ENCODE measurements at places on chromosomes 11 and 22.

DNA sequence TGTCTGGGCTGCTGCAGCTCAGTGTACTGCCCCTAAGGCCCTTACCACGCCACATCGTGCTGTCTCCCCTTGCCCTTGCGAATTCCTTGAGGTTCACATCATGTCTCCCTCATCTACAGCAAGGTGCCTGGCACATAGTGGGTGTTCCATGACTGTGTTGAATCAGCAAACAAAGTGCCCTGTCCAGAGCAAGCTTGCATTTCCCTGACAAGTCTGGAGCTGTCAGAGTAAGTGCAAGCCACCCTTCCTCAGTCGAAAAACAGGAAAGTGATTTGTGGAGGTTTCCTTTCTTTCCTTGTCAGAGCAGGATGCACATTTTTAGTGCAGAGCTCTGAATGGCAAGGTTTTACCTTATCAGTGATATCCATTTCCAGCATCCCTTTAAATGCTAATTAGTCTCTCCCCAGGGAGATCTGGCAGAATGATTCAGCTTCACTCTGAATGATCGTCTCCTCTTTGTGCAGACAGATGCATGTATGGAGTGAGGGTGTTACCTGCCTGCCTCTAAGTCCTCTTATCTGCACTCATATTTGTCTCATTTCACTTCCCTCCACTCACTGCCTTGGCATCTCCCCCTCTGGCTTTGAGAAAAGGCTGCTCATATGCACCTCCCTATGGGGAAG, 331.2 kb downstream of the TMEM135 start:
- DNase-seq = no peak

DNA sequence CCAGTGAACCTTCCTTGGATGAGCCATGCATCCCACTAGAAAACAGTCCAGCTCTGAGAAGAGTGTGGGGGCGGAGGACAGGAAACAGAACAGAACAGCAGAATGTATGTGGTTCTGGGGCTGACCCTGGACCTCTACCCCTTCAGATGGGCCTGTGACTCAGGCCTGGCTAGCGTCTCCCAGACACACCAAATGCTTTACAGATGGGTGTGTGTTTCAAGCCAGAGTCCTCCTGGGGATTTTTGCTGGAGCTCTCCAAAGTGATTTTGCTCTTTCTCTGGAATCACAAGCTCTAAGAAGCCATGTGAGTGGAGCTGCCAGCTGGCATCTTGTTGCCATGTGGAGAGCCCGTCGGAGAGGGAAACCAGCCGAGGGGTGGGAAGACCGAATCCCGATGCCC, 13.2 kb upstream of the C1QTNF4 start:
- no peak for DNase-seq

- DNase-seq = peak; percentile 4
Observed at GRCh38 chr11:76799066-76799804, 16.1 kb downstream of the TSKU start.

DNA sequence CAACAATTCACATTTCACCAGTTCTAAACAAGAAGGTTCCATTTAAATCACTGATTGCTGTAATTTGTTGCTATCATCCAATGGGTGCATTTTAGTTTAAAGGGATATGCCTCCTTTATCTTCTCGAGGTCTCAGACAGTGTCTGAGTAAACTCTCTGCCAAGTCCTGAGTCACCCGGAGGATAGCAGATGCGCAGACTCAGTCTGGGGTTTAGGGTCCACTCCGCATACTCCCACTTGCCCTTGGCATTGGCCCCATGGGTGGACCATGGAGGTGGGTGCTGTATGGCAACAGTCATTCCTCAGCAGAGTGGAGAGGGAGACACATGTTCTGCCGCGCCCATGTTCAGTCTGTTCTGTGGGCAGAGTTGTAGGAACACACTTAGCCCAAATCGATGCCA, 65.4 kb upstream of the CRTAM start:
- no peak for DNase-seq

- no peak for DNase-seq
Observed at GRCh38 chr11:70607561-70607960, 209.2 kb downstream of the CTTN start.

- DNase-seq = no peak
Observed at GRCh38 chr11:76806131-76806530, 23.0 kb downstream of the TSKU start.

- no peak for DNase-seq
Observed at GRCh38 chr11:16986434-16987204, 27.6 kb downstream of the PLEKHA7 start.

- no peak for DNase-seq
Observed at GRCh38 chr11:68334923-68335322, 22.5 kb downstream of the LRP5 start.

DNA sequence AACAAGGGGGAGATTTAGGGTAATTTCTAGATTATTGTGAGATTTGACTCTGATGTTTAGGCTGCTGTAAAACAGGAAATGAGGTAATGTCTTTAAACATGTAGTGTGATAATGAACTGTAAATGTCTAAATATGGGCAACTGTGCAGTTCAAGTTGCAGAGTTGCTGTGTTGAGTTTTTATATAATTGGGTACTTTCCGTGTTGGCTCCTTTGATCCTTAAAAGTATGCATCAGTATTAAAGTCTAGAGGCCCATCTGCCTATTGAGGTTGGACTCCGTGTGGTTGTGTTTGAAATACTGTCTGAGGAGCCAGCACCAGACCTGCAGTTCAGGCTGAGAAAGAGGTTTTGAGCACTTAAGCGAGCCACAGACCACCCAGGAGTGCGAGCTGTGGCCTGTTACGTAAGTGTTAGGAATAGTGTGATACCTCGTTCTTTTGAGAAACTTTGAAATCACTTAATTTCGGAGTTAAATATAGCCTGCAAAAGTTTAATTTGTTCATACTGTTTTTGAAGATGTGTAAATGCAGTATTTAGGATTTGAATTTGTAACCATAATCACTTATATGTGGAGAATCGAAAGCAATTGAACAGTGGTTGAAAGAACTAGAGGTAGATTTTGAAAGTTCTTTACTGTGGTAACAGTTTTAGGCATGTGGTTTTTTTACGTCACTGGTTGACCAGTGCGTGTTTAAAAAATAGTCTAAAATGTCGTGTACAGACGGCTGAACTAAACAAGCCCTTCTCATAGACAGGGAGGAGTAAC, 9.0 kb downstream of the FAM118A start:
- no peak for DNase-seq

- DNase-seq = no peak
Observed at GRCh38 chr11:63042596-63042995, 27.0 kb upstream of the SLC22A8 start.

DNA sequence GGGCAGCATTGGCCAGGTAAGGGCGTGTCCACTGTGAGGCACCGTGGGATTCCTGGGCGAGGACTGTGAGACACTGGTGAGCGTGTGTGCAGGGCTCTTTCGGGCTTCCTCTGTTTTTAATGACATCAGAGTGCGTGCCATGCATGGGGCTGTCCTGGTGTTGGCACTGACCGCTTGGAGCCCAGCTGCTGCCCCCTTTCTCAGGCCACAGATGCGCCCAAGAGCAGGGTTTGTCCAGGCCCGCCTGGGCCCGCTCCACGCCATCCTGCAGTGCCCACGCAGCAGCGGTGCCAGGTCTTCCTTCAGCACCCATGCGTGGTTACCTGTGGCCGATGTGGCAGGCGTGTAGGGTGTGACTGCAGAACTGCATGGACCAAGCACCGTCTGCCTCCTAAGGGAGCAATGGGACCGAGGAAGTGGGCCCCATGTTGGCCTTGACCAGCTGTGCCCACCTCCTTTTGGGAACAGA, 72.3 kb upstream of the SEPTIN5 start:
- DNase-seq = no peak

- no peak for DNase-seq
Observed at GRCh38 chr11:75809991-75810390, 5.0 kb upstream of the UVRAG start.

- DNase-seq = no peak
Observed at GRCh38 chr11:20421946-20422345, 34.4 kb downstream of the PRMT3 start.

DNA sequence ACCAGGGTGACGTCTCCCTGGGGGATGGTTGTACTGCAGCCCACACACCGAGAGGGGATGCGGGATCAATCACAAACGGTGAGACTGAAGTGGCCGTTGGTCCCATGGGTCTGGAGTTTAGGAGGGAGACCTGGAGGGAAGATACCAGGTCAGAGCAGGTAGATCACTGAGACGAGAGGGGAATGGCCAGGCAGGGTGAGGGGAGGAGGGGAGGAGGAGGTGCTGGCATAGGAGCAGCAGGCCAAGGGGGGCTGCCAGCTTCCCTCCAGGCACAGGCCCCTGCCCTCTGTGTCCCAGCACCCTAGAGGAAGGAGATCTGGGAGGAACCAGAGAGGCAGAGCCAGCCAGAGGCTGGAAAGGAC, 7.0 kb downstream of the MAPK8IP2 start:
- no peak for DNase-seq

DNA sequence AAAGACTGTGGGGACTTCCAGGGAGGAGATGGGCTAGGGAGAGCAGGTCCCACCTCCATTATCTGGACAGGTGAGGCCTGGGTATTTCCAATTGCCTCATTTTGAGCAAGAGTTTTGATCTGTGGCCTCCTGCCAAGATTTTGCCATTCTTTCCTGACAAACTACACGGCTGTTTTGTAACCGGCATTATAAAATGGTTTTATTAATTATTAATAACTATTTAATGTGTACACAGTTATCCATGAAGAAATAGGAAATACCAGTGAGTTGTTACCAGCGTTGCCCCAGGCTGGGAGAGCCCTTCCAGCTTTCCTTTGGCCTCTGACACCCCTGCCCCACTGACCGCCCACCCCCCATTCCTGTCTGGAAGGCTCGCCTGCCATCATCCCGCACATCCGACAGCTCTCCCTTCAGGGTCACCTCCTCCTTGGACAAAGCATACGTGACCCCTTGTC, 14.9 kb upstream of the SEC14L3 start:
- no peak for DNase-seq

DNA sequence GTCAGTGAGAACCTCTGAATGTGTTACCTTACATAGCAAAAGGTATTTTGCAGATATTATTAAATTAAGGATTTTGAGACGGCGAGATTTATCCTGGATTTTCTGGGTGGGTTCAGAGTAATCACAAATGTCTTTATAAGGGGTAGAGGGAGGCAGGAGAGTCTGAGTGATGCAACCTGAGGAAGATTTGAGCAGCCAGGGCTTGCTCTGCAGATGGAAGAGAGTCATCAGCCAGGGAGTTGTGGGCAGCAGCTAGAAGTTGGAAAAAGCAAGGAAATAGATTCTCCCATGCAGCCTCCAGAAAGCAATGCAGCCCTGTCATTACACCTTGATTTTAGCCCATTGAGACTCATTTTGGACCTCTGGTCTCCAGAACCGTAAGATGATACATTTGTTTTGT, 4.1 kb upstream of the WDR74 start:
- DNase-seq = no peak

DNA sequence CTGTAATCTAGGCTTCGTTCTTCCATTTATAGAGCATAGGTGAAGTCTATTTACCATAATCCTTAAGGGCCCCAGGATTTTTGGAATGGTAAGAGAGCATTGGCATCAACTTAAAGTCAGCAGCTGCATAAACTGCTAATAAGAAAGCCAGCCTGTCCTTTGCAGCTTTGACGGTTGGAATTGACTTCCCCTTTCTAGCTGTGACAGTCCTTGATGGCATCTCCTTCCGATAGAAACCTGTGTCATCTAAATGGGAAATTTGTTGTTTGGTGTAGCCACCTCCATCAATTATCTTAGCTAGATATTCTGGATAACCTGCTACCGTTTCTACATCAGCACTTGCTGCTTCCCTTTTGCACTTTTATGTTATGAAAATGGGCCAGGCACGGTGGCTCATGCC, 58.0 kb upstream of the GLYATL1B start:
- no peak for DNase-seq

DNA sequence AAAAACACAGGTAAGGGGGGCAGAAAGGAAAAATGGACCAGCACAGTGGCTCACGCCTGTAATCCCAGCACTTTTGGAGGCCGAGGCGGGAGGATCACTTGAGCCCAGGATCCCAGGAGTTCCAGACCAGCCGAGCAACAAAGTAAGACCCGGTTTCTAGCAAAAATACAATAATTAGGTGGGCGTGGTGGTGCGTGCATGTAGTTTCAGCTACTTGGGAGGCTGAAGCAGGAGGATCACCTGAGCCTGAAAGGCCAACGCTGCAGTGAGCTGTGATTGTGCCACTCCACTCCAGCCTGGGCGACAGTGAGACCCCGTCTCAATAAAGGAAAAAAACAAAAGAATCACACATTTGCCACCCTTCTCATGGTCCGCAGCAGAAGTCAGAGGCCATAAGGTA, 519.4 kb downstream of the BRD1 start:
- no peak for DNase-seq

- DNase-seq = no peak
Observed at GRCh38 chr11:62372871-62373270, 35.6 kb downstream of the ASRGL1 start.

DNA sequence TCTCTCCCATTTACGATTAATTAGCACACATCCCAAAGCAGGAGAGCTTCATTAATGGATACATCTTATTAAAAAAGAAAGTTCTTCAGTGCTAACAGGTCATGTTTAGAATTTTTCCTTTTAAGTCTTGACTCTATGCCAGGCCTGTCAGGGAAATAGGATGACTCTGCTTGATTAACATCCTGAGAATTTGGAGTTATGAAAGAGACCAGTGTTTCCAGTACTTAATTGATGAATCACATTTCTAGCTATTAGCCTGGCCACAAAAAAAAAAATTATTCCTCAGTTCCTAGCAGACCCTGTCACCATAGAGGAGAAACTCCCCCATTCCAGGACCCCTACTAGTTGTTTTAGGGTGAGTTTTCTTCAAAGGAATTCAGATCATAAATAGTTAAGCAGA, 23.6 kb upstream of the ME3 start:
- DNase-seq = no peak

- DNase-seq = no peak
Observed at GRCh38 chr22:23182309-23183060, 2.2 kb downstream of the BCR start.

DNA sequence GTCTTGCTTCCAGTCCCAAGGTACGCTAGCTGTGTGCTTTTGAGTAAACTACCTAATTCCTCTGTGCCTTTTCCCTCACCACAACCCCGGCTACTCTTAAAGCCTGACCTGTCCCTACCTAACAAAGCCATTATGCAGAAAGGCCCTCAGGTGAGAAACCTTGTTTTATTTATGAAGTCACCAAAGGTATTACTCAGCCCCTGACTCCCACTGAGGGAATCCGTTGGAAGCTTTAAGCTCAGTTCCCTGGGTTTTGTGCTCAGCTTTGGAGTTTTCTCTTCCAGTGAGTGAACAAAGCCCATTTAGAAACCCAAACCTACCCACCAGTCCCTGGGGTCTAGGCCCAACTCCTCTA, 90.9 kb downstream of the APIP start:
- no peak for DNase-seq

DNA sequence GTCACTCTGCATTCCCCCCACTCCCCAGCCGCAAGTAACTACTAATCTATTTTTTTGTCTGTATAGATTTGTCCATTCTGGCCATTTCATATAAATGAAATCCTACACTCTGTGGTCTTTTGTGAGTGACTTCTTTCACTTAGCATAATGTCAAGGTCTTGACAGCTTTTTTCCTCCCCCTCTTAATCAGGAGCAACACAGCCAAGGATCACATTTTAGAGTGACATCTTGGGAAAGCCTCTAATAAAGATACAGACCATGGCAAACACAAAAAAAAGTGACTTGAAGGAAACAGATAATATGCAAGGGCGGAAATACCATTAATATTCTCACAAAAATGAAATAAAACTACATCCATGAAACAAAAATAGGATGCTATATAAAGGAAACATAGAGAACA, 43.9 kb downstream of the RAB30 start:
- no peak for DNase-seq

GRCh38 chr11:85772695-85773094, 38.2 kb downstream of the SYTL2 start:
- no peak for DNase-seq

Measured in NCI-H1417 treated with DMSO at 0.1 percent for 48 hours (cell line).